ENCODE measurements at places on chromosomes 4 and X.
A peak's percentile ranks its signal among the peaks of the same experiment; 100 is the strongest.

GRCh38 chr4:10015140-10015753 lies 6.0 kb downstream of the SLC2A9 start:
- no peak for DNase-seq

DNA sequence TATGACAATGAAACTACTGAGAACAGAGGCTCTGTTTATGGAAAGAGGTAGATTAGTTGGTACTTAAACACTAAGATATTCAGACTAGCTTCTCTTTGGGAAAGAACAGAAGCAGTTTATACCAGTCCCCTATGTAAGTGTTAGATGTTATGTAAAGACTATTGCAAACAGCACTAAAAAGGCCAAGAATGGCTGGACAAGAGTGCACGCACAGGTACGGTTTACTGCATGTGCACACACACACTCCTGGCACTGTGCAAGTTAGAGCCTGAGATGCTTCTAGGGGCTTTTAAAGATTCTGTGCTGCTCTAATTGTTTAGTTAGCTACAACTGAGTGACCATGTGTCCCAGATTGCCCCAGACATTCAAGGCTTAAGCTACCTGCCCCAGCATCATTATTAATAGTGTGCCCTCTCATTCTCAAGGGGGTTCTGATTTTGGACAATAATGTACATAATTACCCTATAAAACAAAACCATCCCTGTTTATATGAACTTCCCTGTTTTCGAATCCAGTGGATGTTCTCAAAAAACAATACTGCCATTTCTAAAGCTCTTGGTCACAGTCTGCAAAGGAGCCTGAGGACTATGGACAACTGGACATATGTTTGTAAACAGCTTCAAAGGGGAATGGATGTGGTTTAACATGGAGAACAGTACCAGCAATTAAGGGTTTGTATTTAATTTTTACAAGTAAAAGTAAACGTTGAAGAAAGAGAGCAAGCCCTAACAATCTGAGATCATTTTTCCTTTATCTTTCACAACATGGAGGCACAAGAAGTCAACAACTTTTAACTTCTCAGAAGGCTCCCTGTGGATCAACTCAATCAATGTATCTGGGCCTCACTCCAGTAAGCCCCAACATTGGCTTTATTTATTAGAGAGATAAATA lies 2.0 kb downstream of the SETD7 start:
- no peak for DNase-seq

DNA sequence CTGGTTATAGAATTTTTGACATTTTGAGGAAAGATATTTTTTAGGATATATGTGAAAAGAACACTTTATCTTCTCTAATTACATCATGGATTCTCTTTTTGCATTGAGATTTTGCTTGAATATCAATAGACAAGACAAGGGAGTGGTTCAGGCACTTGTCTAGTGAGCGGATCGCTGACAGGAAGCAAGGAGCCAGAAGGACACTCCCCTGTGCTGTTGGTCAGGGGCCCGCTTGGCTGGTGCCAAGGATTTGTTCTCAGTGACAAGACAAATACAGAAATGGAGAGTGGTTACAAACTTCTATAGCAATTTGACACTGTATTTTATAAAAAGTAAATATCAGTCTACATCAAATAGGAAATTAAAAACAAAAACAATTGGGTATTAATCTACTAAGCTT lies 60.0 kb downstream of the SLC9B1 start:
- no peak for DNase-seq

- DNase-seq, result no peak
Observed at GRCh38 chr4:75081561-75081960, 148.6 kb downstream of the PARM1 start.

DNA sequence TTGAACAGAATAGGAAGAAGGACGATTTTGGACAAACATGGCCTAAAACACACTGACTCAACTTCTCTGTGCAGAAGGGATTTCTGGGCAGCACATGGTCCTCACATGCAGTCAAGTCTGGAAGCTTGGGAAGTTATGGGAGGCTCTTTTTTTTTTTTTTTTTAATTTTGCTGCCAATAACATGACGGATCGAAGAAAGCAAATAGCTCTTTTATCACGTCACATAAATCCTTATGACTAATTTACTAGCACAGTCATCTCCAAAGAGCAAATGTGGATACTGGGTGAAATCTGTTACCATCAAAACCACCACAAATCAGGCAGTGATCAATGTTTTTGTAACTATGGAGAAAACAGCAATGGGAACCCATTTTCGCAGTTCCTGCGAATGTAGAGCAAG lies 193.3 kb upstream of the FAM9B start:
- DNase-seq, result peak; percentile 53

GRCh38 chr4:173503330-173504180 lies 26.5 kb downstream of the HAND2 start:
- DNase-seq, result no peak

DNA sequence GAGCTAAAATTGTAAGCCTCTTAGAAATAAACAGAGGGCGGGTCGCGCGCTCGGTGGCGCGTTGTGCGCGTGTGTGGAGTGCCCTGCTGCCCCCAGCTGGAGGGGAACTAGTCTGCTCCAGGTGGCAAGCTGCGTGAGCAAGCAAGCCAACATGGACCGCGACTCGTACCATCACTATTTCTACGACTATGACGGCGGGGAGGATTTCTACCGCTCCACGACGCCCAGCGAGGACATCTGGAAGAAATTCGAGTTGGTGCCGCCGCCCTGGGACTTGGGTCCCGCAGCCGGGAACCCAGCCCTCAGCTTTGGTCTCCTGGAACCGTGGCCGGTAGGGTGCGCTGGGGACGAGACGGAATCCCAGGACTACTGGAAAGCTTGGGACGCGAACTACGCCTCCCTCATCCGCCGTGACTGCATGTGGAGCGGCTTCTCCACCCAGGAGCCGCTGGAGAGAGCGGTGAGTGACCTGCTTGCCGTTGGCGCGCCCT lies 66.1 kb downstream of the DNAAF6 start:
- no peak for DNase-seq

DNA sequence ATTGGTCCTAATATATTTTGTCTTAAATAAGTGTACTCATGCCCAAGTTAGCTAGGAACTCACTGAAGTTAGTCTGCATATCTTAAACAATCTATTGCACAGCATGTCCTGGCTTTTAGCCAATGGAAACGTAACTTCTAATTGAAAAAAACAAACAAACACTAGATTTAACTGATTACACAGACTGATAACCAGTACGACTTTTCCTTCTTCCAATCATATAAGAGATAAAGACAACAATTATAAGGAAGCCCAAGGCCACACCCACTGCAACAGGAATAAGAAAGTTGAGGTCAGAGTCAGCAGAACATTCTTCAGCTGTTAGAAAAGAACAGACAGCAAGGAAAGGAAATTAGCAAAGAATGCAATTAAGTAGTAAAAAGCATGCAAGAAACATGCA lies 40.8 kb downstream of the LAMP2 start:
- no peak for DNase-seq

DNA sequence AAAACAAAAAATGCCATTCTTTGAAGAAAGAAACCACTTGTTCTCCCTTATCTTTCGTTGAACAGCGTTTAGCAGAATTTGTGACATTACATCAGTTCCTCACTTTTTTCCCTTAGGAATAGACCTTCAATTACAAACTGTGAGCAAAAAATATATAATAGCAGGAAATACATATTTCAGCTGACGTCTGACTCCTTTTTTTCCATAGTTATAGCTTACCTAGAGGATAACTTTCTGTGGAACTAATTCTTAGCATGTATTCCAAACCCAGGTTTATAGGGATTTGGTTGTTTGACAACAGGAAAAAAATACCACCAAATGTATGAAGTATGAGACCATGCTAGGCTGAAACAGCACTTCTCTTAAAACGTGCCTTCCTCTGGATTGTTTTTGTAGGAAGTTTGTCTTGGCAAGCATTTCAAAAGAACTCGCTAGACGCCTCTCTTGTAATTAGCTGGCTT lies 2.0 kb upstream of the LIMCH1 start:
- DNase-seq, result no peak

DNA sequence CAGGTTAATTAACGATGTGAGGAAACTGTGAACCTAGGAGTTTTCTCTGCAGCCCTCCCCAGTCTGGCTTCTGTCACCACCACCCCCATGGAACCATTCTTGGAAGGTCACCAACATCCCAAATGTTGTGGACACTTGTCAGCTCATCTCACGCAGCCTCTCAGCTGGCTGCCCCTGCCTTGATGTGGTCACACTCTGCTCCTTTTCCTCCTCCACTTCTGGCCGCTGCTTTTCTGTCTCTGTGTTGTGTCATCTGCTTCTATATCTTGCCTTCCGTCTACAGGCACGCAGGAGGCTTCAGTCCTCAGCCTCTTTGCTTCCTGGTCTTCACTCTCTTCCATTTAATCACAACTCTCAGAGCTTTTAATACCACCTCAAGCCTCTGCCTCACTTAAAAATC lies 371.5 kb upstream of the SLIT2 start:
- DNase-seq, result no peak

GRCh38 chr4:97330917-97331316 lies 812.4 kb downstream of the STPG2 start:
- DNase-seq, result no peak

DNA sequence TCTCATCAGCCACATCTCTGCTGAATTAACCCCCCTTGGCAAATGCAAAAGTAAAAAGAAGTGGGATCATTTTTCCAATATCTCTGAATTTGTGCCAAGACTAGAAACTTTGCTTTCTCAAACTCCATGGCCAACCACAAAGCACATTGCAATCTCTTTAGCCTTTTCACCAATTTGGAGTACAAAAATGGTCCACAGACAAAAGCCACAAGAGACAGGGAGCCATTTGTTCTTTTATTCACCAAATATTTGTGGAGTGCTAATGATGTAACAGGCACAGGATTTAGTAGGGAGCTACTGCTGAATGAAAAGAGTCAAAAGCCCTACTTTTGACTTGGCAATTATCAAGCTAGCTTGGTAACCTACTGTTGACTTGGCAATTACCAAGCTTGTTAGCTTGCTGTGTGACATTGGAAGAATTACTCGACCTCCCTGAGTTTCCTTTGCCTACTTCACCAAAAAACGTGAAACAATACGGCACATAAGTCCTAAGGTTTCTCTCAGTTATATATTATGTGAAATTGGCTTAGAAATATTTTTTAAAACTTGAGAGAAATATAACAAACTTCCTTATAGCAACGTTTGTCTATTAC lies 97.1 kb upstream of the KLF3 start:
- DNase-seq, result peak; percentile 50

- DNase-seq, result no peak
Observed at GRCh38 chrX:5823903-5824302, 404.8 kb downstream of the NLGN4X start.

- no peak for DNase-seq
Observed at GRCh38 chr4:13678186-13678924, 50.8 kb upstream of the BOD1L1 start.

DNA sequence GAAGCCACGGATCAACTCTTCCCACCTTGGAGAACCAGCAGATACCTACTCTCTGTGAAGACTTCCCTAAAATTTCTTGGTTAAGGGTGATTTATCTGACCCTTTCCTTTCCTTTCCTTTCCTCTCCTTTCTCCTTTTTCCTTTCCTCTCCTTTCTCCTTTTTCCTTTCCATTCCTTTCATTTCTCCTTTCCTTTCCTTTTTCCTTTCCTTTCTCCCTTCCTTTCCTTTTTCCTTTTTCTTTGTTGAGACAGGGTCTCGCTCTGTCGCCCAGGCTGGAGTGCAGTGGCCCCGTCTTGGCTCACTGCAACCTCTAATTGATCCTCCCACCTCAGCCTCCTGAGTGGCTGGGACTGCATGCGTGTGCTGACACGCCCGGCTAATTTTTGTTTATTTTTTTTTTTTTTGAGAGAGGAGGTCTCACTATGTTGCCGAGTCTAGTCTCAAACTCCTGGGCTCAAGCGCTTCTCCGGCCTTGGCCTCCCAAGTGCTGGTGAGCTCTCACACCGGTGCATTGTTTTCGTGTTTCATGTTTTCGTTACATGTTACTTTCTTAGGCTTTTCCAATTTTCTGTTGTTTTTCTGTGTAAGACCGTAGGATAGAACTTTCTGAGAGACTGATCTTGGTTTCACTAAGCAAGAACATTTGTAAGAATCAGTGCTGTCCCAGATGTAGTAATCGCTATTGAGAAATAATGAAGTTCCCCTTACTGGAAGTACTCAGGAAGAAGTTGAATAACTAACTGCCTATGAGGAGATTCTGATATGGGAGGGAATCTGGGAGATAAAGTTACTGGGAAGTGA lies 2.0 kb downstream of the TMEM165 start:
- peak; percentile 42 for DNase-seq

- no peak for DNase-seq
Observed at GRCh38 chr4:110955748-110956147, 332.9 kb upstream of the PITX2 start.

- no peak for DNase-seq
Observed at GRCh38 chr4:3836756-3837601, 70.8 kb downstream of the ADRA2C start.

DNA sequence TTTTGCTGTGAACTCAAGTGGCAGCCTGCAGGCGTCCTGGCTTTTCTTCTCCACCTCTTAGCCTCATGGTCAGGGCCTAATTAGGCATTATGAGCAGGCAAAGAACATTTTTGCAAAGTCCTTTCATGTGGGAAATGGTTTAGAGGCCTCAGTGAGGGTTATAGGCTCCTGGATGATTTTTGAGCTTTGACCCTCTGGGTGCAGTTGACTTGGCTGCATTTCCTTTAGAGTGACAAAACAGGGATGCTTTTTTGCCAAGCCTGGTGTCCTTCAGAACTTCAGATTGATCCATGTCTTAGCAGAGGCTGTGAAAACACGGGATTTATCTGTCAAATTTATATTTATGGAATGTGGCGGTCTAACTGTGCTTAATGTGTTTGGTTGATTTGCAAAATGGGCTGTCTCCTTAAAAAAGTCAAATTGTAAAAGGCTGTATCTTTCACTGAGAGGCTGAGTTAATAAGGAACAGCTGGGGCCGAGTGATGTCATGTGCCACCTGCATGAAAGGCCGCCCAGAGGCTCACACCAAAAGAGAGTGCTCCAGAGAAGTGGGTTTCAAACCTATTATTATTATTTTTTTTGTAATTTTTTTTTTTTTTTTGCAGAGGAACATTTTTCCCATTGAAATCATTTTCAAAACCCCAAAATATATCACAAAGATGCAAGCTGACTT lies 192.2 kb upstream of the ARX start:
- DNase-seq, result peak; percentile 1

DNA sequence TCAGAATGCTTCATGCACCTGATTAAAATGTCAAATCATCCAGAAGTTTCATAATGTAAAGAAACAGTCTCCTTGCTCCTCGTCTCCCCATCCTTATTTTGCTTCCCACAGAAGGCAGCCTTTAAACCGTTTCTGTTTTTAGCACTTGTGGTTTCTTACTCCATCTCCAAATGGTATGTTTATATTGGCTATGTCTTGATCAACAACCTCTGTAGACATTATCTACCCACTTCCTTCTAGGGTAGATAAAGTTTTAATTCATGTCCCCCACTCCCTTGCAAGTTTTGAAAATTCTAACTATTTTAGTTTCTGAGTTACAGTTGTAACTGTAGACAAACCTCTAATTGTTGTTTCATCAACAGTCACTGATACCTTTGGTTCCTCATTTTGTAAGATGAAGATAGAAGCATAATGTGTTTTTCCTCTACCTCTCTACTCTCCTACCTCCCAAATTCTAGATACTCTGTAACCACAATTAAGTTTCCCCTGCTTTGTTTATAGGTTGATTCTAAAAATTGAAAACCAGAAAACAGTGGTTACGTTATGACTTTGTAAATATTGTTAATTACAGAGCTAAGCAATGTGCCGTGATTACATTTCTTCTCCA lies 291.7 kb upstream of the GATB start:
- no peak for DNase-seq
